Left renal cortex interstitium (tissue), 4 donors: ENCODE measurements at places on chromosomes 12 and 14. TPM values are rescaled to one million over a fixed set of nuclear protein-coding genes. Genes with fewer than 3 reads are reported as not detected.

DNA sequence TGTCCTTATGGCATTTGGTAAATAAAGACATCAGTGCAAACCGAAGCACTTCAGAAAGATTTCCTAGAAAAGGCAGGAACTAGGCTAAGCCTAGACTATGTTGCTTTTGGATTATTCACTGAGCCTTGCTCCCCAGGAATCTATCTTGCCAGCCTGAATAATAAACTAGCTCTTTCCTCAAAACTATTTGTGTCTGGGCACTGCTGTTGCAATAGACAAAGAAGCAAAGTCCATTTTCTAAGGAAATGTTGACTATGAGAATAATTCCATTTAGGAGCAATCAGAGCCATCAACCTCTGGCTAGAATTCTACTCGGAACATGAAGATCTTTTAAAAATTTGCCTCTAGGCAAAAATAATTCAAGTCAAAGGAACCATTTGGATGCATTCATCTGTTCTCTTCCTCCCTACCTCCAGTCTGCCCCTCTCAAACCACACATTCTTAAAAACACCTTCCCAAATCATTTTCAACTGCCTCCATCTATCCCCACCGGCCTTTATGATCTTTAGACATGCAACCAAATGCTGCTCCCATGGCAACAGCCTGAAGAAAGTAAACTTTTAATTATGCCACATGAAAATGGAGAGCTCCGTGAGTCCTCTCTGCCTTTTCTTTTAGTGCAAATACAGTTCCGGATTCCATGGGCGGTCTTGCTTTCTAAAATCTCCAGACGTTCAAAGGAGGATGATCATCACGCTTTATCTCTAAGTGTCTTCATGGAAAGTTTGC is 61.5 kb upstream of the FZD10 start:
- DNase-seq: no peak

DNA sequence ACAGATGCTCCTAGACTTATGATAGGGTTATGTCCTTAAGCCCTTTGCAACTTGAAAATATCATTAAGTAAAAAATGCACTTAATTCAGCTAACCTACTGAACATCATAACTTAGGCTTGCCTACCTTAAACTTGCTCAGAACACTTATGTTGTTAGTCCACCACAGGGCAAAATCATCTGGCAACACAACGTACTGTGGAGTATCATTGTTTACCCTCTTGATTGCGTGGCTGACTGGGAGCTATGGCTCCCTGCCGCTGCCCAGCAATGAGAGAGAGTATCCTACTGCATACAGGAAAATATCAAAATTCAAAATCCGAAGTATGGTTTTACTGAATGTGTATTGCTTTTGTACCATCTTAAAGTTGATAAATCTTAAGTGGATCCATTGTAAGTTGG is 105.5 kb downstream of the SOX5 start:
- DNase-seq: no peak

GRCh38 chr14:88553886-88554456 is 836 bp downstream of the PTPN21 start:
- DNase-seq: no peak

The TOMM20L gene
- 1.4 TPM for polyA plus RNA-seq

- no peak for DNase-seq
Measured at GRCh38 chr14:66629499-66629898, 121.6 kb downstream of the GPHN start.

GRCh38 chr14:23582906-23583760 is 4.5 kb upstream of the JPH4 start:
- no peak for DNase-seq

The PLA2G1B gene
- 0.75 TPM for polyA plus RNA-seq

DNA sequence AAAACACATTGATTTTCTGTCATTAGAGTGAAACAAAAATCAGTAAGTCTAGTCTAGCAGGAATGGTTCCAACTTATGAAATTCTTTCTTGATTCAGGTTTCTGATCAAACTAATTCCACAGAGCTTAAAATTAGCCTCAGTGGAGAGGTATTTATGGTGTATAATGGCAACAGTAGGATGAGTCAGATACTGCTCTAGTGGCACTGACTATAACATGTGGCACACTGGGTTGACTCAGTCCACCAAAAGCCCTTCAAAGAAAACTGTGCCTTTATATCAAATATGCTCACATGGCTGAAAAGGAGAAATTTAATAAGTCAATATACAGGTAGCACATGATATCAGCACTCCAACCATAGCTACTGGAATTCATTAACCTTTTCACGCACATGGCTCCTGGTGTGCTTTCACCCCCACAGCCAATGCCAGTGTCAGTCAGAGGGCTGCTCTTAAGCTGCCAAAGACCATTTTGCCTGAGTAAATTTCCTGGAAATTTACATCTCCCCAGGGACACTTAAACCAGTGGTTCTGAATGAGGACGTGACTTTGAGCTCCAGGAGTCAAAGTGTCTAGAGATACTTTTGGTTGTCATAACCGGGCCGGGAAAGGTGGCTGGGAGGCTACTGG is 21.7 kb upstream of the CATSPERB start:
- DNase-seq: no peak

DNA sequence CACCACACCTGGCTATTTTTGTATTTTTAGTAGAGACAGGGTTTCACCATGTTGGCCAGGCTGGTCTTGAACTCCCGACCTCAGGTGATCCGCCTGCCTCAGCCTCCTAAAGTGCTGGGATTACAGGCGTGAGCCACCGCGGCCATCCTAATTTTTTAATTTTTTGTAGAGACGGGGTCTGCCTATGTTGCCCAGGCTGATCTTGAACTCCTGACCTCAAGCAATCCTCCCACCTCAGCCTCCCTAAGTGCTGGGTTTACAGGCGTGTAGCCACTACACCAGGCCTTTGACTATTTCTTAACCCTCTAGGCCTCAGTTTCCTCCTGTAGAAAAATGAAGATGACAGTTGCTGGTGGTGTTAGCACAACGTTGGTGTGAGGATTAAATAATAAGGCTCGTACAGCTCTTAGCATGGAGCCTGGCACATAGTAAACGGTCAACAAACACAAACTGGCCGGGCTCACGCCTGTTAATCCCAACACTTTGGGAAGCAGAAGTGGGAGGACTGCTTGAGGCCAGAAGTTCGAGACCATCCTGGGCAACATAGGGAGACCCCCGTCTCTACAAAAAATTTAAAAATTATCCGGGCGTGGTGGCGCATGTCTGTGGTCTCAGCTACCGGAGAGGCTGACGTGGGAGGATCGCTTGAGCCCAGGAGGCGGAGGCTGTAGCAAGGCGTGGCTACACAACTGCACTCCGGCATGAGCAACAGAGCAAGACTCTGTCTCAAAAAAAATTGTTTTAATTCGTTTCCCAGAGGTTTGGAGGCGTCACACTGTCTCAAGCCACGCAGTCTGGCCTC is 979 bp downstream of the DDX54 start:
- DNase-seq: no peak

DNA sequence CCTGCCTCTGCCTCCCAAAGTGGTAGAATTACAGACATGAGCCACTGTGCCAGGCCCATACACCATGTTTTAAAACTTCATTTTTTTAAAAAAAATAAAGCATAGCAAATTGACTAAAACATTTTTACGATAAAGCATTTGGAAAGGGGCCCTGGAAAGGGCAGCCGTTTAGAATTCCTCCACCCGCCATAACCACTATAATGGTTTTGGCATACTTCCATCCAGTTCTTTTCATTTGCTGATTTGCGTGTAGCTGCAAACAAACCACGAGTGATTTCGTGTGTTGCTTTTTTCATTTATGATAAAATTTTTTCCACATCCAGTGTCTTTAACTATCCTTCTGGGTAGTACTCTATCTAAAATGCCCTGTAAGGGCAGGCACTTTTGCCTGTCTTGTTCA is 91.8 kb upstream of the RIN3 start:
- DNase-seq: no peak
